EL (cell line): ENCODE measurements at places on chromosomes 5 and 9.

- DNase-seq = no peak
Observed at GRCh38 chr9:26516773-26517343, 375.7 kb downstream of the CAAP1 start.

GRCh38 chr5:122772446-122772845, 2.4 kb upstream of the SNX2 start:
- DNase-seq = peak; percentile 45

- DNase-seq = peak; percentile 67
Observed at GRCh38 chr5:41112486-41113455, 41.6 kb upstream of the MROH2B start.

GRCh38 chr9:4315582-4316215, 15.8 kb upstream of the GLIS3 start:
- peak; percentile 76 for DNase-seq

- no peak for DNase-seq
Observed at GRCh38 chr9:114522286-114522685, 17.0 kb upstream of the WHRN start.

DNA sequence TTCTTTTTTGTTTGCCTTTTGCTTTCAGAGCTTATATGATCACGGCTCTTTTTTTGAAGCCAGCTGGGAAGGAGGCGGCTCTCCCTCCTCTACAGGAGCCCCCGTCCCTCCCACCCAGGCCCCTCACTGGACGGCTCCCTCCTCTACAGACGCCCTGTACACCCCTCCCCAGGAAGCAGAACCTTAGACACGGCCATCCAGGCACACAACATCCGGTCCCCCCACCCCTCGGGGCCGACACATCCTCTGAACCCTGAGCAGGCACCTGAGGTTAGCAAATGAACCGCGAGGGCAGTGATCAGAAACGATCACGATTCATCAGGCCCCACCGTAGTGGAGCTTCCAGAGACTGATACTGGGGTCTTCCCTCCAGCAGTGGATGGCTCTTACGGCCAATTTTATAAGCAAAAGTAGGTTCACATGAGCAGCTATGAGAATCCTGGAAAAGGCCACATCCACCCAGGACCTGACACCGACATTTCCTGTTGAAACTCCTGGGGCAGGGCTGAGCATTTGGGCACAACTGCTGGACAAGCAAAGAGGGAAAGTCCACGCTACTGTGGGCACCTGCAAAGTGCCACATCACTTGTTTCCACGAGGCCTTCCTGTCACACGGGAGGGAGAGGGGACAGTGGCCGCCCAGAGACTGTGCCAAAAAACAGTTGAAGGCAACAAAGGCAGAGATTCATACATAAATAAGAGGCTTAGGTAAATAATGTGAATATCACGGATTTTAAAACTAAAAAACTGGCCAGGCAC, 78.9 kb downstream of the SEMA4D start:
- no peak for DNase-seq

DNA sequence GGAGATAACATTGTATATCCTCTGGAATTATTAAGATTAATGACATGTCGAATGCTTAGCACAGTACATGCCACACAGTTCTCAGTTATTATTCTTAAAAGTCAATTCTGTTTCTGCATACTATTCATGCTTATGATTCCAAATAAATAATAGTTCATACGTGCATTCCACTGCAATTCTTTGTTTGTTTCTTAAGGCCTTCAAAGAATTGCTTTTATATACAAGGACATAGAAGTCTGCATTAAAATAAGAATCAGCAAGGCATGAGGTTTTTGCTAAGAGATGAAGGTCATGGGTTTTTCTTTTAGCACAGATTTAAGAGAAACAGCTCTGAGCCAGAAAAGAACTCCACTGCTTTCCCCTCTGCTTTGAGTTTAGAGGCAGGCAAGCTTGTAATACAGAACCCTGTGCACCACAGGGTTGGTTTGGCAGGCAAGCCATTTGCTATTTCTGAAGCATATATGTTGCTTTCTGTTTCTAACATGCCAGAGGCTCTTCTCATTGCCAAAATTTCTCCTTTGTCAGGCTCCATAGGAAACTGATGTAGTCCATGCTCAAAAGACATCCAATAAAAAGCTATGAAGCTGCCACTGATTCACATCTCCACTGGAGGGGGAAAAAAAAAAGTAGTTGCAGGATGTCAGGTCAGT, 420.6 kb upstream of the TYRP1 start:
- no peak for DNase-seq

DNA sequence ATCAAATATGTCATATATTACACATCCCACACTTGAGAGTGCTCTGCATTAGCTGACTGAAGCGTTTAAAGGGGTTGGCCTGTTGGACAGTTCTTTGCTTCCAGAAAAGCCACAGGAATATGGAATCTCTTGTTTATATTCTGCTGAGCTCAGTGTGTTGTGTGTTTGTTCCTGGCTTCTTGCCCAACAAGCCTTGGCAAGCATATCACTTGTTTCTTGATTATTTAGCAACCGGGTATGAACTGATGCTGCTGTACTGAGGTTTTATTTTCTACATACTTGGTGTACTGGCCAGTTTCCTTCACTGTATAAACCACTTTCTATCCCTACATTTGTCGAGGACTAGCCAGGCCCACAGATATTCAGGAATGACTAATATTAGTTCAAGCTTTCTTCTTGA, 378.9 kb downstream of the KCTD16 start:
- peak; percentile 69 for DNase-seq

DNA sequence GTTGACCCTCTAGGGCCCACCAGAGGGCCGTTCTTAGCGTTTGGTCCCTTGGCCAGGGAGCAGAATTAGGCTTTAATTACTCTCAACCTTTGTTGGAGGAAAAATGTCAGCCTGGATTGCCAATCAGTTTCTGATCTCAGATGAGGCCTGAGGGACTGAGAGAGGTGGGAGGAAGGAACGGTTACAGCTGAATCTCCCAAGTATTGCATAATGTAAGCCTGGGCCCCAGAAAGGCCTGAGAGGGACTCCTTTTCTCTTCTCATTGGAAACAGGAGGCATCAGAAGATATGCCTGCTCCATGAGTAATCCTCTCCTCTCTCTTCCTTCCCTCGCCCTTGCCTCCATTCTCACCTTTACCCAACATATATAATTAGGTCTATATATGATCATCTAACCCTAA, 105.7 kb downstream of the INSYN2B start:
- no peak for DNase-seq

GRCh38 chr5:159210210-159210661, 883 bp upstream of the RNF145 start:
- no peak for DNase-seq

DNA sequence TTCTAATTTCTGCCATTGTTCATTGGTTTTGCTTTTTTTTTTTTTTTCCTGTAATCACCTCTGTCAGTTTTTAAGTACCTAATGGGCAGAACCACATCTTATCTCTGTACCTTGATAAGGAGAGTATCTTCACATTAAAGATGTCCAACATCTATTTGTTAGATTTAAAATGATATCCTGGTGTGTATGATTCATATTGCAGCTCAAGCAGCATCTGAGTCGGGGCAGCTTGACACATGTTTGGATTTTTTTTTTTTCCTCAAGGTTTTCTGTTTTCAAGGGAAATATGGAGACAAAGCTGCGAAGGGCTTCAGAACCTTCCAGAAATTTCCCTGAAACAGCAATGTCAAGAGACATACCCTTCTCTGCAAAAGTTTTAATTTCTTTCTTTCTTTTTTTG, 164.7 kb downstream of the DOCK2 start:
- no peak for DNase-seq

- no peak for DNase-seq
Observed at GRCh38 chr9:78614892-78615291, 318.0 kb downstream of the PSAT1 start.

DNA sequence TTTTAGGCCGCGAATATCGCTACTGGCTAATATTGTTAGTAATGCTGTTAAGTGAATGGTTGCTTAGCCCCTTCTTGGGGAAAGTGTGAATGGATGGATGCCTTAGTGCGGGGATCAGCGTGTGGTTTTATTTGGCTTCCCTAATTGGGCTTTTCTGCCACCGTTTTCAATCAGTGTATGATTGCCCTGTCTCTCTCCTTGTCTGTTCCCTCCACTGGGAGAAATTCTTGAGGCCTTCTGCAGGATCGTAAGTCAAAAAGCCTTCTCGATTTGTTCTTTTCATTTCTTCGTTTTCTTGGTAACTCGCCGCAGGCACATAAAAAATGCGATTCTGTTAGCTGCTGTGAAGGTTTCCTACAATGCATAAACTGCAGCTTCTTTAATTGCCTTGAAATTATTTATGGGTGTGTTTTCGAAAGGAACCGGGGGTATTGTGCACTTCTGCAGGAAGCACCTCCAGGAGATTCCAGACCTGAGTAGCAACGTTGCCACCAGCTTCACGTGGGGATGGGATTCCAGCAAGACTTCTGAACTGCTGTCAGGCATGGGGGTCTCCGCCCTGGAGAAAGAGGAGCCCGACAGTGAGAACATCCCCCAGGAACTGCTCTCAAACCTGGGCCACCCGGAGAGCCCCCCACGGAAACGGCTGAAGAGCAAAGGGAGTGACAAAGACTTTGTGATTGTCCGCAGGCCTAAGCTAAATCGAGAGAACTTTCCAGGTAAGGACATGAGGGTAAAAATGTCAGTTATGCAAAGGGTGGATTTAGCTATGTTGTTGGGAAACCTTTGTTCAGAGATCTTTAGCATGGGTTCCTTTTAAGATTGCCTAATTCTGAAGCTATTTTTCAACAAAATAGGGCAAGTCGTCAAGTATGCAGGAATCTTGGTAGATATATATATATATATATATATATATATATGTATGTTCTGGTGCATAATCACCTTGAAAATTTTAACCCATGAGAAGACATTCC, 700 bp downstream of the SKP2 start:
- DNase-seq = peak; percentile 25

- DNase-seq = peak; percentile 85
Observed at GRCh38 chr9:114856215-114856941, 50.5 kb upstream of the TNFSF15 start.

DNA sequence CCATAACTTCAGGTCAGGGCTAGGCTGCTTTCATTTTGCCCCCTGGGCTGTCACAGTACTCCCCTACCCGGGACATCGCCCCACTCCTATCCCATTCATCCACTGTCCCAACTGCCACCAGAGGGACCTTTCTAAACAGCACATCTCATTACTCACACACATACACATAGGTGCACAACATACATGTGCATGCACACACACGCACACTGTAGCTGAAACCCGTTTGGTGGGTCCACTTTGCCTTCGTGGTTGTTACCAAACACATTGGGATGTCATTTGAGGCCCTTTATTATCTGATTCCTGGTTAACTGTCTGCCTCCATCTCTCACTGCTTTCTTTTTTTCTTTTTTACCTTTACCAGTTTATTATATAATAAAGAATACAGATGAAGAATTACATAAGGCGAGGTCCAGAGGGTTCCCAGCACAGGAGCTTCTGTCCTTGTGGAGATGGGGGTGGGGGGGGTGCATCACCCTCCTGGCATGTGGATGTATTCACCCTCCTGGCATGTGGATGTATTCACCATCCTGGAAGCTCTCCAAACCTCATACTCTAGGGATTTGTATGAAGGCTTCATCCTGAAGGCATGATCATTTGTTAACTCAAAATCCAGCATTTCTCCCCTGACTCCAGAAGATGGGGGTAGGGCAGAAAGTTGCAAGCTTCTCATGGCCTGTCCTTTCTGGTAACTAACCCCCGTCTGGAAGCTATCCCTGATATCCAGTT, 186.0 kb downstream of the GOLPH3 start:
- peak; percentile 99 for DNase-seq

- no peak for DNase-seq
Observed at GRCh38 chr5:135150767-135151166, 116.7 kb upstream of the PITX1 start.

DNA sequence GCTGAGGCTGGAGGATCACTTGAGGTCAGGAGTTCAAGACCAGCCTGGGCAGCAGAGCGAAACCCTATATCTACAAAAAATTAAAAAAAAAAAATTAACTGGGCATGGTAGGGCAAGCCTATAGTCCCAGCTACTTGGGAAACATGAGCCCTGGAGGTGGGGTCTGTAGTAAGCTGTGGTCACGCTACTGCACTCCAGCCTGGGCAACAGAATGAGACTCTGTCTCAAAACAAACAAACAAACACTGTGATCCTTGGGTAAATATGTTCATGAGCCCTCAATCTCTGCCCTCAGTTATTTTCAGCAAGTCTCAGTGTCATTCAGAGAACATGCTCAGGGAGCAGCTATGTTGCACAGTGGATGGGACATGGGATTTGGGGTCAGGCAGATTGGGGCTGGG, 76.2 kb downstream of the PTTG1 start:
- no peak for DNase-seq

GRCh38 chr5:83471405-83472212, at the start of gene VCAN:
Gene VCAN (plus strand): TSS chr5:83471744. CDS start chr5:83483519, 11,775 bp downstream.
- DNase-seq = peak; percentile 41
